ENCODE measurements at places on chromosomes 11 and 22.

GRCh38 chr11:1117992-1118391 lies 39.8 kb upstream of the MUC5AC start:
- DNase-seq, result no peak

DNA sequence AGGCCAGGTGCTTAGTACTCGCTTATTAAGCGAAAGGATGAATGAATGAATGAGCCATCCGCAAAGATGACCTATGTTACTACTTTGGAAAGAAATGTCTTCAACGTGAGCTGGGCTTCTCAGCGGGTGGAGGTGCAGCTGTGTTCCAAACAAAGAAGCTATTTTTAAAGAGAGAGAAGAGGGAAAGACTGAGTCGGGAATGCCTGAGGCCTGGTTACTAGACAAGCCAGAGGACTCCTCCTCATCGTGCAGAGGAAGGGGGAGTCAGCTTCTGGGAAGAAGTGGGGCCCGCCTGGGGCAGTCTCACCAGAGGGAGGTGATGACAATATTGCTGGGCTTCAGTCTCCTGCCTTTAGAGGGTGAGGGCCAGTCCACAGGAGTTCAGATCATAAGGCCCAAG lies 30.4 kb upstream of the CD5 start:
- DNase-seq, result no peak

- no peak for DNase-seq
Observed at GRCh38 chr11:120034176-120034875, 103.6 kb downstream of the TRIM29 start.

- no peak for DNase-seq
Observed at GRCh38 chr11:55707029-55707428, 45.0 kb downstream of the OR4C6 start.

DNA sequence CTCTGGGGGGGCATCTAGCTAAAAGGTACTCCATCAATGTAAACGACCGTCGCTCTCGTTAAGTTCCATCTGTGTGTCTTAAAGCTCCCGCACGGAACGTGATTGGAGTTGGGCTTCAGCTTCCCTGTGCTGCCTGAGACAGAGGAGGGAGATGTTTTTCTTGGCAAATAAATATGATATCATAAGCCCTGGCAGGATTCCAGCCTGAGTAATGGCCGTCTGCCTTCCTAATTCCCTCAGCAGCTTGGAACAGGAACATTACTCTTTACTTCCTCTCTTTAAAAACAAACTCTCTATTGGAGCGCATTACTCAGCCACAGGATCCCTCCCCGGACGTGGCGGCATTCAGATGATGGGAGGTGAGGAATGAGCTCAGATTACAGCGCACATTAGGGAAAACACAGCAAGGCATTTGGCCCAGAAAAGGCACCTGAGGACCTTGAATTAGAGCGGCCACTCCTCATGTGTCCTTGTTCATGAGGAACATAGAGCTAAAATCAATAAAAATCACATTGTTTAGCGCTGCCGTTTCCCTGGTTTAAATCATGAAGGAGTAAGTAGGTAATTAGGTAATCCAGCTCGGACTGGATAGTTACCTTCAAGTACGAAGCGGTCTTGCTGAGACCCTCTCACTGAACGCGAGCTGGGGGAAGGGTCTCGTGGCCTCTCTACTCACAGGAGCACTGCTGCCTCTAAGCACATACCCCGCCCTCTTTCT lies 230.4 kb downstream of the ST3GAL4 start:
- no peak for DNase-seq

GRCh38 chr11:9280655-9281301 lies 15.6 kb upstream of the DENND5A start:
- DNase-seq, result peak; percentile 70

DNA sequence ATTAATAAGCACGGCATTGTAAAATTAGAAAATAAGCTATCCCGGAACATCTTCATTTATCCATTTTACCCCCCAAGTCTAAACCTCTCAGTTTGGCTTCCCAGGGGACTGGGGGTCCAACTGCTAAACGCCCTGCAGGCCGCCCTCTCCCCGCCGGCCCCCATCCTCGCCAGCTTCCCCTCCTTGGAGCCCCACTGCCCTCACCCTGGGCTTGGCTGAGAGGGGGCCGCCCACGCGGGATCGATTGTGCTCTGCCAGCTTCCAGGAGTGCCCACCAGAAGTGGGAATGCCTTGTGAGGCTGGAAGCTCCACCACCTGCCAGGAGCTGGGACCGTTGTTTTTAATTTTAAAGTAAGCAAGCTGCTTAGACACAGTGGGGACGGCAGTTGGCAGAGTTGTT lies 353.5 kb downstream of the TBC1D22A start:
- DNase-seq, result no peak

DNA sequence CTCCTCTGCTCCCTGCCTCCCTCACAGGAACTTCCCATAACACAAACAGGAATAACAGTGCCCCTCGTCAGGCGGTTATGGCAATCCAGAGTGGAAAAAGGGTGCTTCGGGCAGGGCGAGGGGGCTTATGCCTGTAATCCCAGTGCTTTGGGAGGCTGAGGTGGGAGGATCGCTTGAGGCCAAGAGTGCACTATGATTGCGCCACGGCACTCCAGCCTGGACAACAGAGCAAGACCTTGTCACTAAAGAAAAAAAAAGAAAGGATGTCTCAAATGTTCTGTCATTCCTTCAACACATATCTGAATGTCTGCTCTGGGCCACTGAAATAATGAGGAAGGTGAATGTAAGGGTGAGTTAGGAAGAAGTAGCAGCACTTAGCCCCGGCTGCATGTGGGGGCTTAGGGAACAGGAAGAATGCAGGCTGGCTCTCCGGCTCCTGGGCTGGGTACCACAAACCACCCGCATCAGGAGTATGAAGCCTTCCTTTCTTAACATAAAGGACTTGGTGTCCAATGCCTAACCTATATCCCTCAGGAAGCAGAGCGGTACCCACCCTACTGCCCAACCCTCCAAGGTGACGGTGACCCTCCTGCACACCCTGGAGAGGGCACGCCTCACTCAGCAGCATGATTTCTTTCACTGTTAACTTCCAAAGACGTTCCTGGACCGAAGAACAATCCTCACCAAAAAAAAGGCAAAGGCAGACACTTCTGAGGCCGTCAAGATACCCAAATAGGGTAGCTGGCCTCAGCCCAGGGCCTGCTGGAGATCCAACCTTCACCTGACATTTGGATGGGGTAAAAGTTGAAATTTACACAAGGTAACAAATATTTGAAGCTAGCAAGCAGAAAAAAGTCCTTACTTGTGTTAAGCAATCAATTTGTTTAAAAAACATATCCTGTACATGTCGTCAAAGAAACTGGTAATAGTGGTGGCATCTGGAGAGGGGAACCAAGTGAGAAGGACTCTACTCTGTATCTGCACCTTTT lies 3.8 kb downstream of the CPT1A start:
- DNase-seq, result no peak

DNA sequence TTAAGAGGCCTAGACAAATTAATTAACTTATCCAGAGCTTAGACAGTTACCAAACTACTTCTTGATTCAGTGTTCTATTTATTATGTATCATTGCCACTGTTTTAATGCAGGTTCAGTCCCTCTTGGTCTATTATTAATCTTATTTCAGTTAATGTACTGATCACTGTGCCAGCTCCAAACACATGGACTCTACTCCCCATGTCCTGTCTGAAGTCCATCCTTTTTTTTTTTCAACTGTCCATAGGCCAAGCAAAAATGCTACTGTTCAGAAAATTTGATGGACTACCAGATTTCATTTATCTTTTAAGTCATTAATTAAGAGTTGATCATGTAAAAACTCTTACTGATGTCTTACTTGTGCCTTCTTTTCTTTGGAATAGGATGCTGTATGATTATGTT lies 11.9 kb downstream of the POLD3 start:
- DNase-seq, result no peak

DNA sequence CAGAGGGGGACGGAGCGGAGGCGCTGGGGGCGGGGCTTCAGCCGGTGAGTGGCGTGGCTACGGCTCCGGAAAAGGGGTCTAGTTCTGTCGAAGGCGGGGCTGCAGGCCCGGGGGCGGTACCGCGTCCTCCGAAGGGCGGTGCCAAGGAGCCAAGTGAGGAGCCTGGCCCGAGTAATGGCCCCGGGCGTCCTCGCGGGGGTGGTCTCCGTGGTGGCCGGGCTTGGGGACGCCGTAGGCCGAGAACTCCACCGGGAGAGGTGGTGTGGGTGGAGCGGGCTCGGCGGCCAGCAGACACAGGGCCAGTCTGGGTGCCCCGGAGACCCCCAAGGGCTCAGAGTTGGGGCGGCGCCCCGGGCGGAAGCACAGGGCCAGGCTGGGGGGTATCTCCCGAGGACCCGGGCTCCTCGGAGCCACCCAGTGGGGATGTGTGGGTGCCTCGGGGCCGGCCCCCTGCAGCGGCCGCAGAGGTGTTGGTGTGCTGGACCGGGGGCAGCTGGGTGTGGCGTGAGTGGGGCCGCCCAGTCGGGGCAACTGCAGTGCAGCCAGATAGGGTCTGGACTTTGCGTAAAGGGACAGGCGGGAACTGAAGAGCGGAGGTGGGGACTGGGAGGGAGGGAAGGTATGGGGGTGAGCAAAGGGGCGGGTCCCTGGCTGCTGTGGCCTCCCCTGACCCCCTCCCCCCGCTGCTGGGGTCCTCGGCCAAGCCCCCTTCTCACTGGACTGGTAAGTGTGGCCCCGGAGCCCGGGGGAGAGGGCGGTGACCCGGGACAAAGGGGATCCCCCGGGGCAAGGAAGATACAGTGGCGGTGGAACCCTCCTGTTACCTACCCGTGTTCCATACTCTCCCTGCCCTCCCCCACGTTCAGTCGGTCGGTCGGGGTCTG lies 838 bp downstream of the FKBP2 start:
- DNase-seq, result peak; percentile 92

GRCh38 chr22:41781507-41781906 lies 19.0 kb upstream of the CCDC134 start:
- DNase-seq, result no peak

GRCh38 chr11:122167100-122167499 lies 51.1 kb upstream of the BLID start:
- no peak for DNase-seq

- no peak for DNase-seq
Observed at GRCh38 chr11:77276271-77276670, 25.2 kb downstream of the GDPD4 start.

- no peak for DNase-seq
Observed at GRCh38 chr22:41248758-41249157, 8.0 kb upstream of the CHADL start.
